ENCODE measurements at places on chromosomes 5 and 9.

DNA sequence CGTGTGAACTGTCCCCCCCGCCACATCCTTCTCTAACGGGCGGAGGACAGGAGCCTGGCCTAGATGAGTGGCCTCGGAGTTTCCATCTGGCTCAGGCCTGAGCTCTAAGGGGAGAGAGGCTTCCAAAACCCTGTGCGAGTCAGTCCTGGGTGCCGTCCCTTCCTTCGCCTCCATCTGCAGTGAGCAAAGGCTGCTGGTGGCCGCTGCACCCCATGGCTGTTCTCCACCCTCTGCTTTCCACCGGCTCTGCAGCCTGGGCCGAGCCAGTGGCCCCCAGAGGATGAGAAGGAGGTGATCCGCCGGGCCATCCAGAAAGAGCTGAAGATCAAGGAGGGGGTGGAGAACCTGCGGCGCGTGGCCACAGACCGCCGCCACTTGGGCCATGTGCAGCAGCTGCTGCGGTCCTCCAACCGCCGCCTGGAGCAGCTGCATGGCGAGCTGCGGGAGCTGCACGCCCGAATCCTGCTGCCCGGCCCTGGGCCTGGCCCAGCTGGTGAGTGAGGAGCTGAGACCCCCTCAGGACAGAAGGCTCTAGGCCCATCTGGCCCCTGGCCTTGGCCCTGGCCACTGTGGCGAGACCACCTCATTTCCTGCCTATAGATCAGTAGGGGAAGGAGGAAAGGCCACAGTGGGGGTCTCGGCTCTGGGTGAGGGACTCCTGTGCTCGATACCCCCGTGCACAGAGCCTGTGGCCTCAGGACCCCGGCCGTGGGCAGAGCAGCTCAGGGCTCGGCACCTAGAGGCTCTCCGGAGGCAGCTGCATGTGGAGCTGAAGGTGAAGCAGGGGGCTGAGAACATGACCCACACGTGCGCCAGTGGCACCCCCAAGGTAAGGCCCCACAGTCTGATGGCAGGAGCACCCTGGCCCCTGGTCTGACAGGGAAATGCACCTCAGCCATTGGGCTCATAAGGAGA, 3.0 kb downstream of the PKN3 start:
- no peak for DNase-seq

DNA sequence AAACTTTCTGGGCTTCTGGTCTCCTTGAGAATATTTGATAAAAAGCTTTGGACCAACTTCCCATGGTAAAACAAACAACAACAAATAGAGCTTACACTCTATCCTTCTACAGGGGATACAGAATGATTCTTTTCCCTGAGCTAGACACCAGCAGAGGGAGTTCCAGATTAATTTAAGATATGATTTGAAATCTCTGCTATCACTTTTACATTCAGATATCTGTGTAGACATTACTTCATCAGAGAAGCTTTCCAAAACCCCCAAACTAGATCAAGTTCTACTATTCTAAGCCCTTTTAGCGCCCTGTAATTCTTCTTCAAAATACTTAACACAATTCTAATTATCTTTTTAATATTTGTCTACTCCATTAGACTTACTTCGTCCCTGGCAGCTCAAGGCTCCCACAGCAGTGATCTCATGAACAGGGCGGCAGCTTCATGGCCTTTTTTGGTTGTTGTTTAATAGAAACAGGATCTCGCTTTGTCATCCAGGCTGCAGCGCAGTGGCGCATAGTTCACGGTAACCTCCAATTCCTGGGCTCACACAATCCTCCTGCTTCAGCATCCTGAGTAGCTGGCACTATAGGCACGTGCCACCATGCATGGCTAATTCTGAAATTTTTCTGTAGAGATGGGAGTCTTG, 955 bp upstream of the GALNT12 start:
- DNase-seq, result no peak

- no peak for DNase-seq
These were observed 31.1 kb downstream of the UHRF2 start for GRCh38 chr9:6444128-6444527.

GRCh38 chr9:73890685-73891277, 606.4 kb upstream of the RORB start:
- DNase-seq, result no peak

DNA sequence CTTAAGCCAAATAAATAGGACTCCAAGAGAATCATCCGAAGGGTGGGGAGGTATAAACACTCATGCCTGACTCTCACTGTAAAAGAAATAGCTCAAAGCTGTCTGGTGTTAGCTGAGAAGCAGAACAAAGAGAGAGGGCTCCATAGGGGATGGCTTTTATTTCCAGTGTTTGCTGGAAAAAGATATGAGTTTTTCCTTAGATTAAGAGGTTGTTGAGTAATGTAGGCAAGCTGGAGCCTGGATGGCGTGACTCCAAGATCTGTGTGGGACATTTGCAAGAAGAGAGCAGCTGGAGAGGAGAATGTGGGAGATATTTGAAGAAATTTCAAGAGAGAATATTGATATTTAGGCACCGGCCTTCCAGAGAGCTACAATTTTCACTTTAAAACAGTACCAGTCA, 793.7 kb upstream of the RGMB start:
- DNase-seq, result no peak

GRCh38 chr9:36750630-36751029, 177.9 kb downstream of the MELK start:
- DNase-seq, result no peak

- DNase-seq, result no peak
These were observed at the start of gene F2RL1 for GRCh38 chr5:76818844-76819831. Gene F2RL1 (plus strand): TSS chr5:76819030. CDS start chr5:76819183, 153 bp downstream.

DNA sequence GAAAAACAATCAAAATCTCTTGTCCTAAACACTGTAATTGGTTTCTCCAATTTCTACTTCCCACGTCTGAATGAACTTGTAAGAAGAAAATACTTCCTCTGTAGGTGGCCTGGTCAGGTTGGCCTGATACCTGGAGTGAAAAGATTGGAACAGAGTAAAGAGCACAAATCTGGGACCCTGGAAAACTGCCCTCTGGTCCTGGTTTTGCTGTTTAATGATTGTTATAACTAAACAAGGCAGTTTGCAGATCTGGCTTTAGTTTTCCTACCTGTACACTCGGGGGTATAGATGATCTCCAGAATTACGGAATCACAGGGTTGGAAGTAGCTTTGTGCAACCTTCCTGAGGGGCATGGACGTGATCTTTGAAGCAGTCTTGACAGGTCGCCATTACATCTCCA, 67.6 kb downstream of the ZSWIM6 start:
- no peak for DNase-seq

DNA sequence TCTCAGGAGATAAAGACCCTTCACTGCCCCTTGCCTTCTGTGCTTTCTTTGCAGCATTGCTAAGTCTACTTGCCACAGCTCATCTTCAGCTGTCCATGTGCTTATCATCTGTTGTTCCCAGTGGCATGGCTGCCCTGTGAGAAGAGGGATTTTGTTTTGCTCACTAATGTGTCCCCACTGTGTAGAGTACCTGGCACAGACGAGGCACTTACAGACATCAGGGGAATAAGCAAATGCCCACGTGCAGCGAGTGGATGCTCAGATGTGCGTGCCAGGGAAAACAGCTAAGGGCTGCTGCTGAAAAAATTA, 31.0 kb downstream of the DAP start:
- no peak for DNase-seq

DNA sequence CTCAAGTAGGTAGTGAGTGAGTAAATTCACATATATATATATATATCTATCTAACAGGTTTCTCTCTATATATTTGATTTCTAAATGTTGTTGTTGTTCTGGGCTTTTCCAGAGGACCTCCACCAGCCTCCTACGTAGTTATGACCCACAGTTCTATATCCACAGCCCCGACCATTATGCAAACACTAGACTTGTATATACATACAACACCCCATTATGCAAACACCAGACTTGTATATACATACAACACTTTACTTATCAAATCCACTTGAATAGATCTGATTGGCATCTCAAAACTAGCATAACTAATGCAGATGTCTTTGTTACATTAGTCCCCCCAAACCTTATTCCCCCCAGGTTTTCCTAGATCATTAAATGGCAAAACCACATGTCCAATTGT, 108.7 kb downstream of the JAKMIP2 start:
- no peak for DNase-seq

- peak; percentile 67 for DNase-seq
These were observed 16.9 kb upstream of the ZNF366 start for GRCh38 chr5:72523960-72524582.

DNA sequence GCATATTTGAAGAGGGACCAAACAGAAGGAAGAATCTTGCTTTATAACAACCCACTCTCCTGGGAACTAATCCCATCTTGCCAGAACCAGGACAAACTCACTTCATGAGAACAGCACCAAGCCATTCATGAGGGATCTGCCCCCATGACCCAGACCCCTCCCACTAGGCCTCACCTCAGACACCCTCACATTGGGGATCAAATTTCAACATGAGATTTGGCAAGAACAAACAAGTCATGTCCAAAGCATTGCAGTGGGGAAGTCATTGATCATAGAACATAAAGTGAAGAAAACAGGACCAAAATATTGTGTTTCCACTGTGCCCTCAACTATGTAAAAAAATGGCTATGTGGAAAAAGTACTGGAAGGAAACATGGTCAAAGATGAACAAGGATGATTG, 43.9 kb downstream of the MAP1B start:
- no peak for DNase-seq

DNA sequence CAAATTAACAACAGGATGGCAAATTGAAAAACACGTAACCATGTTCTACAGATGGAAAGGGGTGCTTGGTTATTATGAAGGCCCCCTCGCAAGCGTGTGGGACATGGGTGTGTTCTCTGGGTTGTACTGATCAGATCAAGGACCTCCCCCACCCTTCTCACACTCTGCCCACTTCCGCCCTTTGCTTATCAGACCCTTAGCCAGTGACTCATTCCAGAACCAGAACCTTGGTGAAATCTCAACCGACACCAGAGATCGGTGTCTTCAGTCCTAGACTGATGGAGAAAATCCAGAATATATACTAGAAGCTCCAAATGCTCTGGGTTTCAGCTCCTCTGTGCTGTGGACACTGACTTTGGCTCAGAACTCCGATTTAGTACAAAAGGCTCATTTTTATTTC, 64.9 kb downstream of the PTTG1 start:
- peak; percentile 17 for DNase-seq

- DNase-seq, result no peak
These were observed 6.3 kb upstream of the ADAM19 start for GRCh38 chr5:157581901-157582300.

DNA sequence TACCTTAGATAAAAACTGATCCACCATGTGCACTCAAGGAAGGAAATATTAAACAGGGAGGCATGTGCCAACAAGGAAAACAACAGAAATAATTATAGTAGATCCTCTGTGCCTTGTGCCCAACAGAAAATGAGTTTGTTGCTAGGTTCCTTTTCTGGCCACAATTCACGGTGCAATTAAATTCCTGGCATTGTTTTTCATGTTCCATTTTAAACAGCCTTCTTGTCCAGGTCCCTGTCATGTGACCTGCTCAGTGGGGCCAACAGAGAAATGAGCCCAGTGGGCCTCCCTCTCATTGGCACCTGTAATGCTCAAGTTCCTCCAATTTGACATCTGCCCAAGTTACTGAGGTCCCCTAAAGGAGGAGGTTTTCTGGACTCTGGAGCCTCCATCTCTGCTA, 56.5 kb downstream of the SPOCK1 start:
- DNase-seq, result no peak

DNA sequence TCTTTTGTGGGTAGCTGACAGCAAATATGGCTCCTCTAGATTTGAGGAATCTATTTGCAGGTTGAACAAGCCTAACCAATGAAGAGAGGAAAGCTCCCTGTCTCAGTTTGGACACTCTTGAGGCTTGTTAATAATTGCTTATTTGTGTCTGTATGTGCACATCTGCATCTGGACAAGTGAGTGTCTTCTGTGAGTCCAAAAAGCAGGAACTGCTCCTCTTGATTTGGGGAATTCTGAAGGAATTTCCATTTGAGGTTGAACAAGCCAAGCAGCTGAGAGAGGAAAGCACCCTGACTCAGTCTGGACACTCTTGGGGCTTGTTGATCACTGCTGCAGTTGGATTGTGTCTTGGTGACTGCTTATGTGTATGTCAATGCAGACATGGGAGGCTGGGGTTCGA, 211.6 kb downstream of the DTWD2 start:
- DNase-seq, result no peak

DNA sequence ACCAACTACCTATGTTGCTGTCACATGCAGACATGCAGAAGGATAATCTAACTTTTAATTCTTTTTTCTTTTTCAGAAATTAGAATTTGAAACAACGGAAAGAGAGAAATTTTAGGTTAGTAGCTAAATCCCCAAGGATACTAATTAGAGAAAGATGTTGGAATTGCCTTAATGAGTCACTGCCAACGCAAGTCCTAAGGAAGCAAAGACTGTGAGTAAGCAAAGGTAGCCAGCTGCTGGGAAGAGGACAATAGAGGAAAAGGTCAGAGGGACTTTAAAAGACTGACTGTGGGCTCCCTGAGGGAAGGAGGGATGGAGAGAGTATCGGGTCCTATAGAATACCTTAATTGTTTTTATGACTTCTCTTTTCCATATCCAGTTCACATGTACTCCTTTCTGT, 461.9 kb upstream of the PAPPA start:
- DNase-seq, result no peak

DNA sequence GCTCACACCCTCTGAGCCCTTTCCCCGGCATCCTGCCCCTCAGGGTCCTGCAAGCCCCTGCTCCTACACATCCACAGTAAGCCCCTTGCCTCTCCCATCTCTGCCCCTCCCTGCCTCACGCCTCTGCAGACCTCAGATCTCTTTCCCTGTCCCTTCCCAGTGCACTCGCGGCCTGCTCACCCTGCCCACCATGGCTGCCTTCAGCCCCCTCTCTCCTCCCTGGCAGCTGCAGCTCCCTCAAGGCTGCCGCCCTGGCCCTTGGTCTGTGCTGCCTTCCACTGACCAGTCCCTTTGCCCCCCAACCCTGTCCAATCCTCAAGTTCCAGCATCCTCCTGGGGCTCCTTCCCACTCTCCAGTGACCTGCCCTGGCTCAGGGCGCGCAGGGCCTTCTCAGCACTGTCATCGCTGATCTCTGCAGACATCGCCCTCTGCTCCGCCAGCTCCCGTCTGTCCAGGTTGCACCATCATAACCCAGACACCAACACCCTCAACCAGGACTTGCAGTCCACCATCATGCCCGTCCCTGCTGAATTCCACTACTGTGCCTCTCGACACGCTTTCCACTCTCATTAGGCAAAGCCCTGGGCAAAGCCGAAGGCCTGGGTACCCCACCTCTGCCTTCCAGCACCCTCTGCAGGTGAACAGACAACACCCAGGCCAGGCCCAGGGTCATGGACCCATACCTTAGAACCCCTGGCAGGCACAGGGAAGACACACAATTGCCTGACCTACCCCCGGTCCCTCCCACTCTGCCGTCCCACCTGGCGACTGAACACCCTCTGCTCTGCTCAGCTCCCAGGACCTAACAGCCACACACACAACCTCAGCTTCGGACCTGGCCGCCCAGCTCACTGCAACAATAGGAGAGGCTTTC, 97.8 kb upstream of the RUFY1 start:
- no peak for DNase-seq

DNA sequence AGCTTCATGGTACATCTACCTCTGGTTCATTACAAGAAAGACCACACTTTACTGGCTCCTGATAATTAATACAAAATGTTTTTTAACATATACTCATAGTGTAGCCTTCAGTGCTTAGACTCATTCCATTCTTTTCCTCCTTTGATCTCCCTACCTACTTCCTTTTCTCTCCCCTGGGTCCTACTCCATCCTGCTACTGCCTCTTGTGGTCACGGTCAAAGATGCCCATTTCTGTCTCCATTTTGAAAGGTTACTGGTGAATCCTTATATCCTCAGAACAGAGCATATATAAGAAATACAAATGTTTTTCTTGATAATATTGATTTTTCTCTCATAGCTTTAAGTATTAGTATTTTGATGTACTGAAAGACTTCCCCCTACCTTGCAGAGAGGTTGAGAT, 375.9 kb downstream of the ARRDC3 start:
- DNase-seq, result peak; percentile 4

Data from erythroblast (primary cell).